ENCODE measurements at places on chromosomes 7 and 10.

- no peak for DNase-seq
Observed at GRCh38 chr10:125940515-125940914, 44.2 kb downstream of the FANK1 start.

- DNase-seq, result no peak
Observed at GRCh38 chr10:4671451-4672145, 154.4 kb upstream of the AKR1E2 start.

DNA sequence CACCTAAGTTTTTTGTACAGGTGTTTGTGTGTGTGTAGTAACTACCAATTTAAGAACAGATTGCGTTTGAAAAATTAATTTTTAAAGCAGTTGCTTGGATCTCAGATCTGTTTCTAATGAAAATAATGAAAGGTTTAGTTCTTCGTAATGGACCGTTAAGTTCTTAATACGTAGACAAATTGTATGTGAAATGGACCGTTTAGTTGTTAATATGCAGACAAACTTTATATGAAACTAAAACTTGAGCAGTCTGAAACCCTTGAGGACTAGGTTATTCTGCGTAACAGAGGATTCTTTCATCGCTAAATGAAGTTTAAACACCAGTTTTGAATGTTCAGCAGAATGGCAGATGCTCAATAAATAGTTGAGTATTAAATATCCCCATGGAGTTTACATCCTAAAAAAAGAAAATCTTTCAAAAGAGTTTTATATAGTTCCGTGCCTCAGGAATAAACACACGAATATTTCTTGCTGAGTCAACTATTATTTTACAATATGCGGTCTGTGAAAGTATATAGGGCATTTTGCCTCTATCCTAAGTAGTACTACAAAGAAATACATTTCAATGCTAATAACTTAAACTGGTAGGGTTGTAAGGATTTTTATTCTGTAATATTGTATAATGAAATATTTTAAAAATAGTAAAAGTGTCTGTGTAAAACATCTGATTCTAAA lies 1.2 kb downstream of the DBF4 start:
- DNase-seq, result no peak

DNA sequence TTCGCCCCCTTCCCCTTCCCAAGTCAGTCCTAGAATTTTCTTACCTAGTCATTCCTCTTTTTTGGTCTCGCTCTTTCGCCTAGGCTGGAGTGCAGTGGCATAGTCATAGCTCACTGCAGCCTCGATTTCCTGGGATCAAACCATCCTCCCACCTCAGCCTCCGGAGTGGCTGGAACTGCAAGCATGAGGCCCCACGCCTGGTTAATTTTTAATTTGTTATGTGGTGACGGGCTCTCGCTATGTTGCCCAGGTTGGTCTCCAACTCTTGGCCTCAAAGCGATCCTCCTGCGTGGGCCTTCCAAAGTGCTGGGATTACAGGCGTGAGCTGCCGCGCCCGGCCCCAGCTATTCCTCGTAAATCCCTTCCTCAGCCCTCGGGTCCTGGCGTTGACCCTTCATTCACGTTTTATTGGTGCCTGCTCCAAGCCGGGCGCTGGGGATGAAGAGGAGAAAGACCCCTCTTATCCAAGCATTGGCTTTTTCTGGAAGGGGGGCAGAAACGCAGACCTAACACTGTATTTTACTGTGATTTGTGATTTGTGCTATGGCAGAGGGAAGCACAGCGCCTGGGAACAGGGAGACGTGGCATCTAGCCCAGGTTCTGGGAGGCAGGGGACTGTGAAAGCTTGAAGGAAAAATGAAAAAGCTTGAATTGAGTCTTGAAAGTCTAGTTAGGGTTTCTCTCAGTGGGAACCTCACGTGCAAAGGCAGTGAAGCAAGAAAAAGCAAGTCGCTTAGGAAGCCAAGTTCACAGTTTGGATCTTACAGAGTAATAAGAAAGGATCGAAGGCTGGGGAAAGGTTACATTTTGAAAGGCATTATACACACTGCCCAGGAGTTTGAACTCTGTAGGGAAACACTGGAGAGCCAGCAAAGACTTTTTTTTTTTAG lies 516 bp downstream of the ZNHIT1 start:
- DNase-seq, result no peak

DNA sequence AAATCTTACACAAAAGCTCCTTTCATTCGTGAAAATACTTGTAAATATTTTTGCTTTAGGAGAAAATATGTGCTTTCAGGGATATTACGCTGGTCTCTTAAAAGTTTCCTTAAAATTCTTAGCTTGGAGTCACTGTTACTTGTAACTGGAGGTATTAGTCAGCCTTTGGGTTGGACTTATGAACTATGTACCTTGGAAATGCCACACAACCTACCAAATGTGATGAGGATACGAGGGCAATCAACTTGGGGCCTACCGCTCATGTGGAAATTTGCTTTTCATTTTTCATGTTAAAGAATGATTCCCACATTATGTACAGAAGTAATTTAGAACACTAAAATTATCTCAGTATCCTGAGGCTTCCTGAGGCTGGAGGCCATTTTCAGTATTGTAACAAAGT lies 23.1 kb downstream of the SPAM1 start:
- no peak for DNase-seq

- DNase-seq, result peak; percentile 49
Observed at GRCh38 chr7:129376076-129376777, 58.0 kb upstream of the STRIP2 start.

GRCh38 chr10:123301077-123301857 lies 147.1 kb downstream of the BUB3 start:
- DNase-seq, result no peak

- DNase-seq, result no peak
Observed at GRCh38 chr10:48626986-48627731, 22.3 kb upstream of the ARHGAP22 start.

DNA sequence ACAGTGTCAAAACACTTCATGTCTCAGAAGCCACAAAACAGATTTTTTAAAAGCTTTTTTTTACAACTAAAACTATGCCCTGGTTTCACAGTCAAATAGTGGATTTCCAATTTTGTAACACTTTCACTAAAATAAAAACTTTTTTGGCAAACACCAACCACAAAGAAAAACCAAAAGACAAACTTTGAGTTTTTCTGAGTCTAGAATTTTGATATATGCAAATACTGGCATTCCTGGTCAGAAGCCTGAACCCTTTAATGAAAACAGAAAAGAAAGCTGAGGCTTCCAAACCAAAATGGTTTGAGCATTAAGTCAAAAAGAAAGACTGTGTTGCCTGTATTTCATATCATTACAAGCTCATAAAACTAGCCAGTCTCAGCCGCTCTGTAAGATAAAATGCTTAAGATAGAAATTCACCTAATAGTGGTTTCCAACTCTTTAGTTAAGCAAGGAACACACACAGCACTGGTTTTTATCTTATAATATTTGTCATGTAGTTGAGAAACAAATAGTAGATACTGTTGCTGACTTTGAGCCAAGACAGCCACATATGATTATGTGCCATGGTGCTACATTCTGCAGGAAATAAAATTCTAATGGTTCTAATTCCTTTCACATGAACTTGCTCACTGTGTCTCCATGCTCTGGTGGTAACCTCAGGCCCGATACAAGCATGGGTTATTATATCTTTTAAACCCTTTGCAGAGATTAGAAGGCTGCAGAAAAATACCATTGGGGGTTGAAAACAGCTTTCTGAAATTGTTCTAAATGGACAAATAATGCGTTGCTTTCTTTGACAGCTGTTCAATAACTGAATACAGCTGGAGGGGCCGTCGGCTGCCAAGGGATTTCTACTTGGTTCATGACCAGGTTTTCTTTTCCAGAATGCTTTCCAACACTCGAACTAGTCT lies 49.4 kb downstream of the FAM171A1 start:
- DNase-seq, result no peak

- DNase-seq, result no peak
Observed at GRCh38 chr10:77606751-77607150, 30.9 kb downstream of the KCNMA1 start.

- no peak for DNase-seq
Observed at GRCh38 chr10:23310404-23310803, 34.2 kb downstream of the C10orf67 start.

DNA sequence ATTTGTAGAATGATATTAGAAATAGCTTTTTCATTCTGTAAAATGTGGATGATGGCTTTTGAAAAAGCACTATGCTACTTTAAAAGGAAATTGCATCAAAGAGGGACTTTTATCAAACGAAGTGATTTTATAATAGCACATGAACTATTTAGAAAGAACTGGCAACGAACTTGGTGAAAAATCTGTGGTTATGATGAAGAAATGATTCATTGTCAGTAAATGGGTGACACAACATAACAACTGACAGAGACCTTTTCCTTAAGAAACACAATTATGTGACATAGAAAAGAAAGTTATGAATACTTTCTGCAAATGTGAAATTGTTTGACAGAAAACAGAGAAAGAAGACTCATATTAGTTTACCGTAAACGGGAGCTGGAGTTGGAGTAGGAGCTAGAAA lies 60.7 kb upstream of the LAMB4 start:
- DNase-seq, result no peak

DNA sequence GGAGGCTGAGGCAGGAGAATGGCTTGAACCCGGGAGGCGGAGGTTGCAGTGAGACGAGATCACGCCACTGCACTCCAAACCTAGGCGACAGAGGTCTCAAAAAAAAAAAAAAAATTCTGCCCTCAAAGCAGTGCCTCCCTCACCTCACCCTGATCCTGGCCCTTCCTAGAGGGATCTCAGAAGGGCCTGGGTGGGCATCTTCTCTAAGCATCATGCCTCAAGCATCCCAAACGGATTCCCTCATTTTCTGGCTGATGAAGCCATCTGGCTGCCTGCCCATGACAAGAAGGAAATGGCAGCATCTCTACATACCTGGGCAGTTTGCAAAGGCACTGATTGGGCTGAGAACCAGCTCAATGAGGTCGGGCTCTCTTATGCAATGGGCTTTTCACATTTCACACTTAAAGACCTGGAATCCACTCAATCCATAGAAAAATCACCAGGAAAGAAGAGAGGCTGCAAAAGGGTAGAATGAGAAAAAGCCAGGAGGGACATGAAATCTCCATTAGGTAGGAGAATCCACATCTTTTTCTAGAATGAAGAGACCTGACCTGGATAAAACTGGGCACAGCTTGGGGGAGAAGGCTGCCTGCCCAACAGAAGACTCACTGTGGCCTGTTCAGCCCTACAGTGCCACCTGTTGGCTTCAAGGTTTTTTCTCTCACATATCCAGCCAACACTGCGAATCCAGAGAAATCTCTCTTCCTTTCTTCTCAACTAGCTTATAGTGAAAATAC lies 48.1 kb downstream of the PDLIM1 start:
- DNase-seq, result peak; percentile 22

- DNase-seq, result no peak
Observed at GRCh38 chr10:34241226-34242000, 573.7 kb downstream of the PARD3 start.

DNA sequence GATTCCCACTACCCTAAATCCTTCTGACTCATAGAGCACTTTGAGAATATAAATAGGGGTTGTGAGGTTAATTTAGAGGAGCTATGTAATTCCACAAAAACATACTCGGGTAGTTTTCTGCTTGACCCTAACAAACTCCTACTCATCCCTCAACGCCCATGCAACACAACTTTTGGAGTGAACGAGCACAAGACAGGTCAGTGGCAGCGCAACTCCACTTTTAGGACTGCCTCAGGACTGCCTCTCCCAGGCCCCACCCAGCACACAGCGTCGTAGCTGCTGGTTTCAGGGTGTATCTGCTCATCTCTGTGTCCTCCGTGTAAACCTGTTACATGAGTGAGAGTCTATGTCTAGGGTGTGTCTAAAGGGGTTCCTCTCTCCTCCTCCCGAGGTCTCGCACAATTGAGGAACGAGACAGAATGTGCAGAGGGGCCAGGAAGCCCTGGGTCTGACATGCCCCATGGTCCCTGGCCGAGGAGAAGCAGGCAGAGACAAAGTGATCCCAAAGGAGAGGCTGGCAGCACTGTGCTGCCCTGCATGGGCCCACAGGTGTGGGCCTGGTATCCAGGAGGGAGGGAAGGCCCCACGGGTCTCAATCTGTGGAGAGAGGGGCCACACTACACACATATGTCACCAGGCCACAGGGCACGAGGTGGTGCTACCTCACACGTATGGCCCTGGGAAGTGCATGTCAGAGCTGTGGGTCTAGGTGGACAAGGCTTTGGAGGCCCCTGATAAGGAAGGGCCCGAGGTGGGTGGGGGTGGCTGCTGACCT lies 45.5 kb downstream of the CAMK2B start:
- DNase-seq, result peak; percentile 5

DNA sequence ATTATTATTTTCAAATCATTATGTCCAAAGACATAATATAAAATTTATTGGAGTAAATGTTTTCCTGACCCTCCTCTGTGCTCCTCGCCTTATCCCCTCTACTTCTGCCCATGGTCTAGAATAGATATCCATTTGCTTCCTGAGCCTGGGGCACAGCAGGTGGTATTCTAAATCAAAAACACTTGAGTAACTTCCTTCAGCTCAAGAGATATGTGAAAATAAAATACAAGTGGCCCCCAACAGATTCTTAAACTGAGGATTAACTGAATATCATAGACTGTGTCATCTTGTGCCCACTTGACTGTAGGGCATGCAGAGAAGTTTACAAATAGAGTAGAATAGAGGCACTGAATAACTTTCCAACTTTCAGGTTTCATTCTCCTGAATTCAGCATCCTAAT lies 59.1 kb downstream of the HGF start:
- no peak for DNase-seq

DNA sequence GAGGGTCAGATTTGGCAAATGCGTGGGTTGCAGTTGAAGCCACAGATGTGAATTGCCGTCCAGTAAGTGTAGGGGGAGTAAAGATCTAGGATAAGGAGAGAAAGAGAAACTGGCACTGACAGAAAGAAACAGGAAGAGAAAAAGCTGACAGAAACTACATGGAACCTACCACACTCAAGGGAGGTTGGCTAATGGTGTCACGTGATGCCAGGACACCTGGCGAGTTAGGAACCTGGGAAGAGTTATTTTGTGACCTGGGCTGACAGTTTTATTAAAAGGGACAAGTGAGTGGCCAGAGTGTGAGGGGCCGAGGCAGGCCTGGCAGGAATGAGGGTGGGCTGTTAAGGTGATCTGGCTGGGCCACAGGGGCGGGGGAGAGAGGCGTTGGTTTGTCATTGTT lies 188.7 kb downstream of the ADARB2 start:
- DNase-seq, result no peak
